ENCODE measurements at places on chromosomes 1 and 21.

DNA sequence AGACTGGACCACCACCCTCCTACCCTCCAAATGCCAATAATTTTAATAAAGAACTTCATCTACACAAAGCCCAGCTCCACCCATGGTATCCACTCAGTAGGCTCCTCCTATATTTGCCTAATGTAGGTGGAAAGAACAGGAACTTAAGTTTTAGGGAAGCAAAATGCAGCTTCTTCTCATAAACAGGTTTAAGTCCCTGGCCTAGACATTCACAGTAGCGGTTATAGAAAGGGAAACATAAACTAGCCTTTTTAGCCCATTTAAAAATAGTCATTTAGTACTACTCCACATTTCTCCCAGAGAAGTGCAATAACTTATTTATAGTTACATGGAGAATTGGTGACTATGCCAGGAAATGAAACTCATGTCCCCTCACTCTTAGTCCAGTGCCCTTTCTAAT, 56.6 kb upstream of the CPLANE2 start:
- DNase-seq, result no peak

DNA sequence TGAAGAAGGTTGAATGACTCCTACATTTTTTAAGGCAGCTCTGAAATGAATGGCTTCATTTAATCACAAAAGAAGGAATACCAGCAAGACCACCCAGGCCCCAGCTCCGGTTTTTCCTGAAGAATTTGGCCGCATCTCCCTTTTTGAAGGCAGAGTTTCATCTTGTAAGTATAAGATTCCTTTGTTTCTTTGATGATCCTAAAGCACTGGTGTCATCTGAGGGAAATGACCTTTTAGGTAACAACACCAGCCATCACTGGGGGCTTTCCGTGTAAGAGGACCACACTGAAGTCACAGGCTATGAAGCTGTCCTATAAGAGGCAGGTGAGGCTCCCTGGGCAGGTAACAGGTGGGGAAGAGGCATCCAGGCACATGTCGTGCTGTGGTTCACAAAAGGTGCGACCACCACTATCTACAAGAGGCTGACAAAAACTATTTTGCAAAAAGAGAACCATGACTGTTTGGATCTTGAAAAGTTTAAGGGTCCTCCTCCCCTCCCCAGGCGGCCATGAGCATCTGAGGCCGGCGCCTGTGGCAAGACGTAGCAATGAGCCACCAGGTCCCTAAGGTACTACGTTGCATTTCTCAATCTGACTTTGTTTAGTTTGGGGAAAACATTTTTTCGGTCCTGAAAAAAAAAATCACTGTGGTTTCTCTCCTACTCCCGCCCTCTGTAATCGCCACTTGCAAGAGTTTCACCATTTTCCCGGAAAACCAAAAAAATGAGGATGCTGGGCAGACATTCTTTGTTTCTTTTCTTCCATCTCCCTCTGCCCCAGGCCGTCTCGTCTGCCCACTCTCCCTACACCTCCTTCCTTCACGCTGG, 46.3 kb upstream of the IRF2BP2 start:
- DNase-seq, result no peak

GRCh38 chr1:30449428-30450147, 273.8 kb downstream of the MATN1 start:
- no peak for DNase-seq

- no peak for DNase-seq
Measured at GRCh38 chr1:200372095-200372884, 37.5 kb downstream of the ZNF281 start.

DNA sequence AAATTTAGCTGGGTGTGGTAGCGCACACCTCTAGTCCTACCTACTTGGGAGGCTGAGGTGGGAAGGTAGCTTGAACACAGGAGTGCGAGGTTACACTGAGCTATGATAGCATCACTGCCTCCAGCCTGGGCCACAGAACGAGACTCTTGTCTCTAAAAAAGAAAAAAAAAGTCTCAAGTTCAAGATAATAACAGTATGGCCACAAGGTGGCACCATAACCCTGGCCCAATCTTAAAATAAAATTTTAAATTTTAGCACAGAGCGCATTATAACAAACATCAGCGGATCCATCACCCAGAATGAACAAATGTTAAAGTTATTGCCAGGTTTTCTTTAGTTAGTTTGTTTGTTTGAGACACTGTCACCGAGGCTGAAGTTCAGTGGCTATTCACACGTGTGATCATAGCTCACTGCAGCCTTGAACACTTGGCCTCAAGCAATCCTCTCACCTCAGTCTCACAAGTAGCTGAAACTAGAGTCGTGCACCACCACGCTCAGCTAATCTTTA, 2.9 kb upstream of the HTR6 start:
- DNase-seq, result no peak

- DNase-seq, result no peak
Measured at GRCh38 chr1:113567427-113567826, 177.1 kb downstream of the MAGI3 start.

DNA sequence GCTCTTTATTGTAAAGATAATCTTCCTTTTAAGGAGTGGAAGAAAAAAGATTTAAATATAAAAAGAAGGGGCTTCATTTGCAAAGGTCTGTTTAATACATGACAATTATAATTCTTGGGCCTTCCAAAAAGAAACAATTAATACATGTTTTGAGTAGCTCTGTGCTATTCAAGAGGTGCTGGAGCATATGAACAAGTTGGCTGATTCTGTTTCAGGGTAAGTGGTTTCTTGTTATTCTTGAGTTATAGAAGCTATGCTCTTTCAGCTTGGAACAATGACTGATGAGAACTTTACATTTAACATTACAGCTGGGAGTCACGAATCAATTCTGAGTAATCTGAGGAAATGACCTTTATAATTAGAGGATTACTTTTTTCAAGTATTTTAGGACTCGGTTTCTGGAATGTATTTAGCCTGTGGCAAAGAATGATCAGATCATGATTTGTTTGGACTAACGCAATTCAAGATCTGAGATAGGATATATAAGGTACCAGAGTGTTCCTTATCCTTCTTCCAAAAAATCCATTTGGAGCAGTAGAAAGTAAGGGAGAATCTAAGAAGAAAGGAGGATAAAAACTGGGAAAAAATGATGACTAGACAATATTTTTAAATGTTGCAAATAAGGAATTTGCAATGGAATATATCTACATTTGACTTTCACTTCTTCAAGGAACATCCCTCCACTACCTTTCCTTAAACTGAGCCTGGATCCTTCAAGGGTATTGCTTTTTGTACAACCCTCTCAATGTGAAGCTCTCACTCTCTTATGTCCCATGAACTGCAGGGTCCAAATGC, 77.1 kb upstream of the KCTD3 start:
- no peak for DNase-seq

GRCh38 chr1:13469343-13469742, 44.5 kb downstream of the LRRC38 start:
- DNase-seq, result no peak

- DNase-seq, result no peak
Measured at GRCh38 chr1:89363638-89364536, at the start of gene GBP6. TSS of gene GBP6 (plus strand) at chr1:89364059. CDS start at chr1:89368552, 4,493 bp downstream.

GRCh38 chr1:206975306-206975705, 5.0 kb upstream of the FCAMR start:
- no peak for DNase-seq

GRCh38 chr1:50978144-50978851, 8.3 kb downstream of the CDKN2C start:
- DNase-seq, result peak; percentile 69

- DNase-seq, result no peak
Measured at GRCh38 chr1:54596756-54597155, 26.6 kb downstream of the FAM151A start.

DNA sequence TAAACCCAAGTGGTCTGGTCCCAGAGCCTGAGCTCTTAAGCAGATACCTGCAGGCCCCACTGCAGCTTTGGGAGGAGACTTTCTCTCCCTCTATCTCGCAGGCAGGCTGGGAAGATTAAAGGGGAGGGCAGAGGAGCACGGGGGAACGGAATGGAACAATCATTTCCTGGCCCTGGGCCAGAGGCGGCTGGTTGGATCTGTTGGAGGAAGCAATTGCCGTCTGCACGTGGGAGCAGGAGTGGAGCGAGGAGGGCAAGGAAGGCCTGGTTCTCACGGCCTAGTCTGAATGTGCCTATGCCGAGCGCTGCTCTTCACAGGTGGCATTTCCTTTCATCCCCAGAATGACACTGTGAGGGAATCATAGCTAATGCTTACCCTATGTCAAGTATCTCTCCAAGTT, 23.7 kb downstream of the NKAIN1 start:
- DNase-seq, result no peak

DNA sequence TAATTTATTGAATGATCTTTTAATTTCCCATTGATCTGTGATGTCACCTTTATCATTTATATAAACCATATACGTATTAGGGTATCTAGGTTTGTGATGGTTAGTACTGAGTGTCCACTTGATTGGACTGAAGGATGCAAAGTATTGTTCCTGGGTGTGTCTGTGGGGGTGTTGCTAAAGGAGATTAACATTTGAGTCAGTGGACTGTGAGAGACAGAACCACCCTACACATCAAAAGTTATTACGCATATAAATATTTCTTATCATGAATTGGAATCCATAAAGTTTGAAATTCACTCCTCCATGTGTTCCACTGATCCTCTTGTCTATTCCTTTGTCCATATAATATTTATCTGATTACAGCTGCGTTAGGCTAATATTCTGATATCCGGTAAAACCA, 100.5 kb downstream of the PIGK start:
- DNase-seq, result no peak

DNA sequence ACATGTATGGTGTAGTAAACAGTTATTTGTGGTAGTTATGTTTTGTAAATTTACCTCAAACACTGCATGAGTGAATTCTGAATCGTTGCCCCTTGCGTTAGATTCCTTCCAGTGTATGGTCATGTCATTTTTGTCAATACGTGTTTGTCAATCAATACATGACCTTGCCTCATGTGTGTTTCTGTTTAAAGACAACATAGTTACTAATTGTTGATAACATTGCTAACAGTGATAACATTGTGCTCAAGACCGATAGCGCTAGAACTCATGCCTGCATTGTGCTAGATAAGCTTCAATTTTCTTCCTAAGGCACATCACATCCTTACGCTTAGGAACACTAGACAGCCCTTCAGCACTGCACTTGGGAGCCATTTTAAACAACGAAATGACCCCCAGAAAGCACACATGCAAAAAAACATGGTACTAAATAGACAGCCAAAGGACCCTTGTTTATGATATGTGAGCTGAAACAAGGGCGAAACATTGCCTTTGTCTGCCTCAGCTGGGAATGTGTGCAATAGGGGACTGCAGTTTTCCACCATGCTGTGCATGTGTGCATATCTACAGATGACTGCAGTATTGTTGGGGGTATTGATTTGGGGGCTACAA, 37.3 kb downstream of the MRPS6 start:
- no peak for DNase-seq

DNA sequence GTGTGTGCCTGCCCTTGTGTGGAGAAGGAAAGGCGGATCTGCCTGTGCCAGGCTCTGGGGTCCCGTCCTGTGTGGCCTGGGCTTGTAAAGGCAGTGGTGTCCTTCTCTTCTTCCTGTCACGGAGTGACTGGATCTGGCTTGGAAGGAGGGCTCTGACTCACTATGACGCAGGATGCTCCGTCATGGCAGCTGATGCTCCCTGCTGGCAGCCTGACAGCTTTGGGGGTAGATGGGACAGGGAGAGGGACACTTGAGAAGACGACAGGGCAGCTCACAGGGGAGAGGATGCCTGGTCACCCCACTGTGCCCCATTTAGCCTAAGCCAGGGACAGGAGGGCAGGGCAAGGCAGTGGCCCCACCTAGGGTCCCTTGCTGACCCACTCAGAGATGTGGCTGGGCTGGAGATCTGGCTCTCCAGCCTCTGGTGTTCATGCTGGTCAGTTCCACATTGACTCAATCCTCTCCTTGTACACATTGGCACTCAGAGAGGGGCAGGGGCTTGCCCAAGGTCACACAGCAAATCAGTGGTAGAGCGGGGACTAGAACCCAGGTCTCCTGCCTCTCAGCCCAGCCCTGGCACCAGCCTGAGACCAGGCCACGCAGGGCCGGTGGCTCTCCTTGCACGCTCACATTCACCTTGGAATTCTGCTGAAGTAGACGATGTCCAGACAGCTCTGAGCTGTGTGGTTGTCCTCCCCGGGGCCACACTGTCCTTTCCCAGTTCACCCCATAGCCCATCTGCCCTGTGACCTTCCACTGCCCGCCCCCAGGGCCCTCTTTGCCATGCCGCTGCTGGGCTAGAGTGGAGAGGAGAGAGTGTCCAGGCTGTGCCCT, 2.8 kb upstream of the FAM131C start:
- no peak for DNase-seq

GRCh38 chr1:85585799-85586198, 5.2 kb downstream of the CCN1 start:
- DNase-seq, result no peak

DNA sequence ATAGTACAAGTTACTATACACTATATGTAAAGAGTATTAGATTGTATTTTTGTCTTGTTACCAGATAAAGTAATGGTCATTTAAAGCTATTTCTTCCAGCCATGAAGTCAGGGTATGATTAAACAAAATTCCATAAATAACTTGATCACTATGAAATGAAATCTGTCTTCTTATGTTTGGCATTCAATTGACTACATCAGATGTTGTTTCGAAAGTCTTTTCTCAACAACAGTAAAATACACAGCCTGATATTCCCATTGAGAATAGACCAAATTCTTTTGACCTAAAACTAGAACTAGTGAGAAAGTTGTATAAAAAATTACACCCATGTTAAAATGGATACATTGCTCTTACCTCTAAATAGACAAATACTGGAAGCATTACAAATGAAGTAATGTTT, 134.6 kb upstream of the ADAMTS5 start:
- no peak for DNase-seq

- peak; percentile 40 for DNase-seq
Measured at GRCh38 chr1:45299981-45300668, 26.6 kb upstream of the HPDL start.

DNA sequence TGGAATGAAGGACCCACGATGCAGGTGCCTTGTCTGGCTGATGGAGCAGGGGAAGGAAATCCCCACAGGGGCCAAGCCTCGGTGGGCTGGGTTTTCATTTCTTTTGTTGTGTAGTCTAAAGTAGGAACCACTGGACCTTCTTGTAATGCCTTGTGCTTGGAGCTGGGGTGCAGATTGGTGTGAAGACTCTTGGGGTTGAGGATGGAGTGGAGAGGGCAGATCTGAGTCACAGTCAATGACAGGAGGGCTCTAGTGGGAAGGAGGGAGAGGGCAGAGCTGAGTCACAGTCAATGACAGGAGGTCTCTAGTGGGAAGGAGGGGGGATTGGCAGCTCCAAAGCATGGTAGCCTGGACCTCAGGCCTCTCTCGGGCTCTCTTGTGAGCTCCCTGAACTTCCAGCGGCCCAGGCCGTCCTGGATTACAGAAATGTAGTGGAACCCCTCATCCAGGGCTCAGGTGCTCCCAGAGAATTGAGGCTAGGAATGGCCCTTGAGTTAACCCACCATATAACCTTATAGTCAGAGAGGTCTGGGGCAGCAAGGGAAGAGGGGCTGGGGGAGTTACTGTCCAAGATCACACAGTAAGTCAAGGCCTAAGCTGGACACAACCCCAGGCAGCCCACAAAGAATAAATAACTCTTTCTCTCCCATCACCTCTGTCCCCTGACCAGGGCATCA, 313.8 kb downstream of the MATN1 start:
- no peak for DNase-seq

All from iPS DF 19.7 (cell line).